Colonic mucosa (tissue), 4 donors: ENCODE measurements at places on chromosomes 16 and 17.

DNA sequence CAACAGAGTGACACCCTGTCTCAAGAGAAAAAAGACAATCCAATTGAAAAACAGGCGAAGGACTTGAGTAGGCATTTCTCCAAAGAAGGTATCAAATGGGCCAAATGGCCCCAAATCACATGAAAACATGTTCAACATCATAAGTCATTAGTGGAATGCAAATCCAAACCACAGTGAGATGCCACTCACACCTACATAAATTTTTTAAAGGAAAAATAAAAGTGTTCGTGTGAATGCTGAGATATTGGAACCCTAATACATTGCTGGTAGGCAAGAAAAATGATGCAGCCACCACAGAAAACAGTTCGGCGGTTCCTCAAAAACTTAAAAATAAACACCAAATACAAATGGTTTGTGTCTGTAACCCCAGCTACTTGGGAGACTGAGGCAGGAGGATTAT, 45.2 kb downstream of the PIGL start:
- DNase-seq: no peak

DNA sequence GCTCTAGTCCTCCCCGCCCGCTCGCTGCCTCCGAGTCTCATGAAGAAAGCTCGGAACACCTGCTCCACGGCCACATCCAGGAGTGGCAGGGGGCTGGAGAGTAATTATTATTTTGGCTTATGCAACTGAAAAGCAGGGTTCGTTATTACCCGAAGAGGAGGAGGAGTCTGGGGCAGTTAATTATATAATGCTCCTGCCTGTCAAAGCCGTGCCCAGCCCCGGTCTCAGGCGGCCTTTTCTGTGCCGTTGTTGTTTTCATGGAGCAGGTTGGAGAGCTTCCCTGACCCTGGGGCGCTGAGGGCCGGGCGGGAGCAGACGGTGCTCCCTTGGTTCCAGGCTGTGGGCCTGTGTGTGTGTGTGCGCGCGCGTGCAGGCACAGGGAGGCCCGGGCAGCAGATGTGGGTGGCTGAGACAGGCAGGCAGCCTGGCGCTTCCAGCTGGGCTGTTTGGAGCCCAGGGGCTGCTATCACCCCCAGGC, 2.4 kb downstream of the JPH3 start:
- no peak for DNase-seq

DNA sequence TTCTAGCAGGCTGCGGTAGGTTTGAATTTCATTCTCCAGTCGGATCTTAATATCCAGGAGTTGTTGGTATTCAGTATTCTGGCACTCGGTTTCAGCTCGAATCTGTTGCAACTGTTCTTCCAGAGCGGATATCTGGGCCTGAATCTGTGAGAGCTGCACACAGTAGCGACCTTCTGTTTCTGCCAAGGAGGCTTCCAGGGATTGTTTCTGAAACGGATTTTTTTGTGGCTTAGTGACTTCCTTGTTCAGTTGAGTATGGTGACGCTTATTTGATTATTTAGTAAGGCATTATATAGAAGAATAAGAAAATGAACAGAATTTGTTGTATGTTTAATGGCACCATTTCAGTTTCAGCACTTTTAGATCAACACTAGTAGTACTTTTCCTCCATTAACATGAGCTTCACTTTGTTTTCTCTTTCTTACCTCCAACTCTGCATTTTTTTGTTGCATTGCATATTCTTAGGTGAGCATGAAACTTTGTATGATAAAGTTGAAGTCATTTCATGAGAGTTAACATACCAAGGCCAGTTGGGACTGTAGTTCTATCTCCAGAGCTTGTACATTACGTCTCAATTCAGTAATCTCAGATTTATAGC, 2.8 kb downstream of the KRT10 start:
- DNase-seq: no peak

DNA sequence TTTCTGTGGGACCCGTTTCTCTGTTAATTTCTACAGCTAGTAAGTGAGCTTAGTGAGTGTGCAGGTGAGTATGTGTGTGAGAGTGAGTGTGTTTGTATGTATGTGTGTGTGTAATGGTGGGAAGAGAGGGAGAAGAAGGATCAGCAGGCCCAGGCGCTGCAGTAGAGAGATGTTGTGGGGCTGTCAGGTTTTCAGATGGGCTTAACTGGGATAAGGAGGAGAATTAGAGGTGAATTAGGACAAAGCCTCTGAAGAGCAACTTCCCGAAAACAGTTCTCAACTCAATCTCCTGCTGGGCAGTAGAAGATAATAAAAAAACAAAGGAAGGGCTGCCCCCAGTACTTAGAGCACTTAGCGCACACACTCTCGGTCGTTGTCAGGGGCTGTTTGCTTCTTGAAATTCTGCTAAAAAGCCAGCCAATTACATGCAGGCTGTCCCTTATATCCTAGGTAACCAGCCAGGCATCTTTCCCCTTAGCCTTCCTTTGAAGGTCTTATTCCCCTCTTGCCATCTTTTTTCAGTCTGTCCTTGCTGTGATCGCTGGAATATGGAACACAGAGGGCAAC, 63.4 kb downstream of the CLEC16A start:
- DNase-seq: no peak

GRCh38 chr17:57531078-57531477, 214.0 kb downstream of the CCDC182 start:
- DNase-seq: no peak

DNA sequence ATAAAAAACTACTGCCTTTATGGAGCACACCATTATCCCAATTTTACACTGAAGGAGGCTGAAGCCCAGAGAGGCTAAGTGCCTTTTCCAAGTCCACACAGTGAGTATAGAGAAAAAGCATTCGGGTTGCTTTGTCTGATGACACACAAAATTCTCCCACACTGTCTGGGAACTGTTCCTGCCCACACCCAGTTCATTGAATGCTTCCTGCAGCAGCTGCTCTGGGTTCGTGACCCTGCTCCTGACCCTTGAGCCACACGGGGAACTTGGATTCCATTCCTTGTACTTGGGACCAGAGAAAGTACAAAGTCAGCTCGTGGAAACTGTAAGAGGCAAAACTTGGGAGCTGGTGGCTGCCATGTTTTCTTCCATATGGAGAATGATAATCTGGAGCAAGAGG, 57.9 kb downstream of the AKAP1 start:
- DNase-seq: no peak

DNA sequence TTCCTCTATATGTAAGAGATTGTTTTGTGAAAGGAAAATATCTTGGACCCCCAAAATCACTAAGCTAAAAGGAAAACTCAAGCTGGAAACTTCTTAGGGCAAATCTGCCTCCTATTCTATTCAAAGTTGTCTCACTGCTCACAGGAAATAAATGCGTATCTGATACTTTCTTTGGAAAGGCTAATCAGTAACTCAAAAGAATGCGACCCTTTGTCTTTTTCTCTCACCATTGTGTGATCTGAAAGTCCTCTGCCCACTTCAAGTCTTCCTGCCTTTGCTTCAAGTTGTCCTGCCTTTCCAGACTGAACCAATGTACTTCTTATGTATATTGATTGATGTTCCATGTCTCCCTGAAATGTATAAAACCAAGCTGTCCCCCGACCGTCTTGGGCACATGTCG, 157.3 kb downstream of the KIF2B start:
- DNase-seq: no peak

- DNase-seq: no peak
These were observed 157.5 kb upstream of the CACNG5 start for GRCh38 chr17:66677201-66677981.

- no peak for DNase-seq
These were observed 2.5 kb downstream of the FAM83G start for GRCh38 chr17:19001907-19002590.
